Fibroblast of skin of left quadriceps (primary cell): ENCODE measurements at places on chromosomes 3 and 15.

DNA sequence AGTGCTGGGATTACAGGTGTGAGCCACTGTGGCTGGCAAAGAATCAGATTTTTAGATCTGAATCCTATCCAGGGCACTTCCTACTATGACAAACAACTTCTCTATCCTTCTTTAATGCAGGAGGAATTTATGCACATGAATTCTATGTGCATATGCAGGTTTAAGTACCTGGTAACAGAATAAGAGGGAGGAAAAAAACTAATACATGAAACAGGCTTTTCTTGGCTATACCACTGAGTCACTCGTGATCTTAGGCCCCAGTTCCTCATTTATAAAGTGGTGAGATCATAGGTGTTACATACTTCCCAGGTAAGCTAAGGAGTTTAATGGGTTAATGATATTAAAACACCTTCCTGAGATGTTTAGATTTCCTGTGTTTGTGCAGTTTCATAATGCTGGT is 108.2 kb downstream of the TP63 start:
- DNase-seq, result no peak

- no peak for DNase-seq
These were observed 29.1 kb downstream of the SLC6A6 start for GRCh38 chr3:14431452-14431916.

GRCh38 chr3:18609187-18609586 is 184.0 kb upstream of the SATB1 start:
- no peak for DNase-seq

DNA sequence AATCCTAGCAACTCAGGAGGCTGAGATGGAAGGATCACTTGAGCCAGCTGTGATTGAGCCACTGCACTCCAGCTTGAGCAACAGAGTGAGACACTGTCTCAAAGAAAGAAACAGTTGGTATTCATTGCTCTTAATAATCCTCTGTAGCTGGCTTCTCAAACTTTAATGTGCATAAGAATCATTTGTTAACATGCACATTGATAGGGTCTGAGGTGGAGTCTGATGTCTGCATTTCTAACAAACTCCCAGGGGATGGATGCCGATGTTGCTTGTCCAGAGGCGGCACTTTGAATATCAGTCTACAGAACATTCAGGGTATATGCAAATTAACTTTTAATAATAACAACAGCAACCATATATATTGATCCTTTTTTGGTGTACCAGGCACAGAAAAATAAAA is 39.9 kb downstream of the NKIRAS1 start:
- DNase-seq, result no peak

GRCh38 chr15:91912336-91912735 is 58.8 kb downstream of the SLCO3A1 start:
- DNase-seq, result no peak

DNA sequence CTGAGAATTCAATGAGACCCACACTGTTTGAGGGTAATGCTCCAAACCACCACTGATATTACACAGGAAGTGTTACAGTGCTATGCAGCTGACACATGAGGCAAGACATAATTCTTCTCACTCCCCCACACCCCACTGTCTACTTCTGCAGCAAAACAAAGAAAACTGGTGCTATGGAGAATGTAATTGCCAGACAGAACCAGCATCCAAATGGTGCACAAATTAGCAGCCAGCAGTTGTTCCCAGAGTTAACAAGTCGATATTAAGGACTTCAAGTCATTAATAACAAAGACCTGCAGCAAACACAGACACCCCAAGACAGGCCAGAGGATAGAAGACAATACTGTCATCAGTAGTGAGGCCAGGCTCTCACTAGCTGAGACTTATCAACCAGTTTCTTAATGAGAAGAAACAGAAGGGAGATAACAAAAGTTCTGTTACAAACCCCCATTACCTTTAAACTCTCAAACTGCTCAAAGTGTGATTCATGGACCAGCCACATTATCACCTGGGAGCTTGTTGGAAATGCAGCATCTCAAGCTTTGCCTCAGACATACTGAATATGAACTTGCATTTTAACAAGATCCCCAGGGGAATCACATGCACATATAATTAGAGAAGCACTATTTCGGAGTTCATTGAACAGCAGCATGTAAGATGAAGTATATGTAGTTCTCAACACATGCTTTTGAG is 58.7 kb upstream of the FNDC3B start:
- no peak for DNase-seq

DNA sequence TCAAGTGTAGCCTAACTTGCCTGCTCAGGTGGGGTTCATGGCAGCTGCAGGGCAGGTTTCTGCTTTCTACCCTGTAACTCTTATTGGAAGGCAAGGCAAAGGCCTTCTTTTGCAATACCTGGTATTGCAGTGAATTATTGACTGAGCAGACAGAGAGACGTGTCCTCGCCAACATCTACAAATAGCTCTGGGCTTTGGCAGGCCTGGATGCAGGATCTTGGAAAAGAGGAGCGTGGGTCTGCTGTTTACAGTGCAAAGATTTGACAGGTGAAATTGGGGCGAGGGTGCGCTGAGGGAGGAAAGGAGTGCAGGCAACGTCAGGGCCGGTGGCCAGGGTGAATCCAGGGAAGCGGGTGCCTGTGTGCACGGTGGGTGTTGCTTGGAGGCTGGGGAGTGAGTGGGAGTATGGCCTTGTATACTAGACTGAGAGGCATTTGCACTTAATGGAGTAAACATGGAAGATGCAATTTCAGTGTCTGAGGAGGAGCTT is 44.5 kb downstream of the ST6GAL1 start:
- no peak for DNase-seq

GRCh38 chr3:183931881-183932280 is 47.2 kb upstream of the PARL start:
- no peak for DNase-seq

- DNase-seq, result no peak
These were observed 117.3 kb downstream of the TBC1D5 start for GRCh38 chr3:17625133-17625532.

GRCh38 chr3:142124243-142124642 is 25.1 kb downstream of the TFDP2 start:
- no peak for DNase-seq

- no peak for DNase-seq
These were observed 124.7 kb upstream of the TSPAN3 start for GRCh38 chr15:77195586-77195985.

GRCh38 chr3:123285931-123286307 is 84.2 kb downstream of the SEC22A start:
- no peak for DNase-seq

DNA sequence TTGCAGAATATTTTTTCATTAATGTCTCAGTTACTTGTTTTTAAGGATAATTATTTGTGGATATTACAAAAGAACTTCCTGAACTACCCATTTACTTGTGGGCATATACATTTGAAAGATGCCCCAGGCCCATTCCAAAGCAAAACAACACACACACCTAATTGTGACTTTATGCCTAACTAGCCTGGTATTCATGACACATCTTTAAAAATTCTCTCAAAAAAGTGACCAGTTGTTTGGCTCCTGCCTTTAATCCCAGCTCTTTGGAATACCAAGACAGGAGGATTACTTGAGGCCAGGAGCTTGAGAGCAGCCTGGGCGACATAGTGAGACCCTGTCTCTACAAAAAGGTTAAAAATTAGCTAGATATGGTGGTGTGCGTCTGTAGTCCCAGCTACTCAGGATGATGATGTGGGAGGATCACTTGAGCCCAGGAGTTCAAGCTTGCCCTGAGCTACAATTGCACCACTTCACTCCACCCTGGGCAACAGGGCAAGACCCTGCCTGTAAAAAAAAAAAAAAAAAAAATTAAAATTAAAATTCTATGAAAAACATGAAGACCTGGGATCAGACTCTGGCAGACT is 51.7 kb upstream of the SLC4A7 start:
- no peak for DNase-seq

GRCh38 chr3:55735976-55736375 is 248.9 kb upstream of the WNT5A start:
- DNase-seq, result no peak

- DNase-seq, result no peak
These were observed 2.0 kb upstream of the GP9 start for GRCh38 chr3:129058441-129059200.

DNA sequence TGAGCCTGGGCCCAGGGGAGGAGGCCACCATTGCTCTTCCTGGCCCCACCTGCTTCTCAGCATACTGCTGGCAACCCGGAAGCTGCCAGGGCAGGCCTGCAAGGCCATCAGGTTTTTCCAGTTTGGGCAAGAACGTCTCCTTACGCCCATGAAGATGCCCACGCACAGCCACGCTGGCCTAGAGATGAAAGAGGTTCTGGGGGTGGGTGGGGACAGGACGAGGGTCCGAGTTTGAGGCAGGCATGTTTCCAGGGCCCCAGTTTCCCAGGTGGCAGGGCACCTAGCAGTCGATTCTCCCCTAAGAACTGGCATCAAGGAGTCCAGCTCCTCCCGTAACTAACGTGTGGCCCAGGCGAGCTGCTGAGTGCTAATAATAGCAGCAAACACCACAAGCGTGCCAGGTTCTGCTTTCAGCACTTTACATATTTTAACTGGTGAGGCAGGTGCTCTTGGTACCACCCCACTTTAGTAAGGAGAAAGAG is 45.8 kb downstream of the ZNF710 start:
- DNase-seq, result no peak

DNA sequence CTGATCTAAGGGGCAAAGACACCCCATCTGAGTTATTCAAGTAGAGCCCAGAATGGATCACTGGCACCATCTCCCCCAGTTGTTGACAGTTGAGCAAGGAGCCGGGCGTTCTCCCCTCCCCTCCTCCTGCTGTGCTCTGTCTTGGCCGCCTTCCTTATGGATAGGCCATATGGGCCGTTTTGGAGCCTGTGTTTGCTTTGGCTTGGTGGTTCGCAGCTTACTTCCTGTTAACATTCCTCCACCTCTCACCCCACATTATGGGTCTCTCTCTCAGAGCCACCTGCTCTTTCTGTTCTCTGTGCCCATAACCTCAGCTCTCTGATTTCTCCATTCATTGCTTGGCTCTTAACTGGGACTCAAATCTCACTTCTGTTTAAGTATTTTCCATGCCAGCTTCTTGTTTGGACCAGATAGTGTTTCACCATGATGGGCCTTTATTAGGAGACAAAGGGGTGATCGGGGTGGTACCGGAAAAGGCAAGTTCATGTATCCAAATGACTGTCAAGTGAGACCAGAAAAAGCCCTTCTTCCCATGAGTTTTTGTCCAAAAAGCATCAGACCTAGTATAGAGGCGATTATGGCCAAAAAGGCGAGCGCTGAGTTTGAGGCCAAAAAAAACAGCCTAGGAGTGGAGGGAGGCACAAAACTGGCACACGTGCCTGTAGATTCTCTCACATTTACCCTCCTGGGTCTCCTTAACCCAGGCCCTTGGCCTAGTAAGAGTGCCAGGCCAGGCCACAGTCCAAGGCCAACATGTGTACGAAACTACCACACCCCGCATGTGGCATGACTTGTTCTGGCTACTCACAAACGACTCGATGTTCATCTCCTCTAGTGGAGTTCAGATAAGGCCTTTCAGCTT is 62.6 kb downstream of the DUT start:
- no peak for DNase-seq

DNA sequence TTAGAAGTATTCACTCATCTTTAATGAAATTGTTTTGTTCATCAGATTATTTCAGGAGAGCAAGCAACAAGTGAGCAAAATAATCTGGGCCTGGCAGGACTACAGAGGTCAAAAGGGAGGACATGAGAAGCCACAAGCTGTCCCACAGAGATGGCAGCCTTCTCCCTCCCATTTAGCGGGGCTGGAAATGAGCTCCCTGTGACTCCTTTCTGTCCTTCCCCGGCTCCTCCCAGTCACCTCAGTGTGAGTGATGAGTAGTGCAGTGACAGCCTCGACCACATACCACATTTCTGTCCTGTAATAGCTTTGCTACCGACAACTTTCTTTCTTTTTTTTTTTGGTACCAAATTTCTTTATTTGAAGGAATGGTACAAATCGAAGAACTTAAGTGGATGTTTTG is 38.0 kb downstream of the RAB7A start:
- no peak for DNase-seq

GRCh38 chr15:27973886-27974285 is 125.2 kb downstream of the OCA2 start:
- no peak for DNase-seq

DNA sequence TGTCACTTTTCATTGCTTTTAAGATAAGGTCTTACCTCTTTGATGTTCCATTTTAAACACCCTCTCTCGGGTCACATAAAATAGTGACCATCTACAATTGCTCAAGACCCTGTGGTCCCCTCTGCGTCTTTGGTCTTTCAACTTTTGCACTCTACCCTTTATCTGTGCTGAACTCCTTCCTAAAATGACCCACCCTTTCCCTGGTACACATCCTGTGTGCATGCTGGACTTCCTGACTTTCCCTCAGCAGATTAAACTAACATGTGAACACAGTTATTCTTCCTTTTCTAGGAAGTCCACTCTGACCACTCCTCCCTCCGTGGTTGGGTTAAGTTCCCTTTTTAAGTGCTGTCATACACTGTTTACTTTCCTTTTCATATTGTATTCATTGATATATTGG is 414.2 kb downstream of the GABRB3 start:
- no peak for DNase-seq

- no peak for DNase-seq
These were observed 114.6 kb downstream of the SEMA5B start for GRCh38 chr3:122912772-122913538.

- no peak for DNase-seq
These were observed 67.1 kb upstream of the SEC13 start for GRCh38 chr3:10387881-10388609.

DNA sequence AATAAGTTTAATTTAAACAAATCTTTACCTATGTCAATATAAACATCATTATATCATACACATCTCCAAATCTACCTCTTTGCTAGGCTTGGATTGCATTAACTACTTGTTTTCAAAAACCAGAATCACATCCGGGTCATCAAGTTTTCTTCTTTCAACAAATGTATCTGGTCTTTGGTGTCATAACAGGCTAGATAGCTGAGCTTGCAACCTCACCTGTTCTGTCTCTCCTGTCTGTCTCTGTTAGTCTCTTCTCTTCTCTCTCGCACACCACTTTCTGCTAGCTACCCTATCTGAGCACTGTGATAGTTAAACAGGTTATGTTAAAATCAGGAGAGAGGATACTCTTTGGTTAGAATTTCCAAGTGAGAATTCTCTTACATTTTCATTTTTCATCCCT is 6.7 kb downstream of the FOXB1 start:
- no peak for DNase-seq

- DNase-seq, result peak; percentile 94
These were observed 12.8 kb upstream of the CSRNP1 start for GRCh38 chr3:39166134-39166710.

GRCh38 chr3:162678941-162679340 is 1182.3 kb downstream of the OTOL1 start:
- no peak for DNase-seq

DNA sequence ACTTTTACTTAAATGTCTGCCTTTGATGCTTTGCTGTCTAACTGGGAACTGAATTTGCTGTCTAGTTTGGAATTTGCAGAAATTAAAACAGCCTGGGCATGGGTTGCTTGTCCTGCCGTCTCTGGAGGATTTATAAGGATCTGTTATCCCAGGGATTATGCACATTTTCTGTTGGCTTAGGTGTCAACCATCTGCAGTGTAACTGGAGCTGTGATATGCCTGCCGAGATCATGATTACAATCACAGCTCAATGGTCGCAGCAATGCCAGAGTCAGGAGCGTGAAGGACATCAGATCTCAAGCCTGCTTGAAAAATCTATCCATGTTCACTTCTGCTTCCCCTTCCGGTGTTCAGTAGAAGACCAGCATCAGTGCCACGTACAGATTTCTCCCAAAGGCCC is 41.8 kb upstream of the SETMAR start:
- DNase-seq, result no peak
